ENCODE measurements at places on chromosomes 11 and 22. TPM values are rescaled to one million over a fixed set of nuclear protein-coding genes. Genes with fewer than 3 reads are reported as not detected.

Gene RTN4RL2
- 0.45 TPM for polyA plus RNA-seq

- DNase-seq, result no peak
These were observed 50.3 kb downstream of the SHANK2 start for GRCh38 chr11:71201936-71202597.

DNA sequence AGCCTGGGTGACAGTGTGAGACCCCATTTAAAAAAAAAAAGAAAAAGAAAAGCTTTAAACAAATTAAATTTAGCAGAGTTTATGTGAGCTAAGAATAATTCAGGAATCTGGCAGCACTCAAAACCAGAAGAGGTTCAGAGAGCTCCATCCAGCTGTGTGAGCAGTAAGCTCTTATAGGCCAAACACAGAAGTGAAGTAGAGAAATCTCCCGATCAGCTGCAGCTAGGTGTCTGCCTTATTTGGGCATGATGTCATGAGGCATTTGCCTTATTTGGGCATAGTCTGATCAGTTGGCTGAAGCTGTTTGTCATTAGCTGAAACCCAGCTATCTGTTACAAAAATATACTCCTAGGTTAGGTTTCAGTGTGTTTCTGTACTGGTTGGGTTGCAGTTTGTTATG, 8.2 kb downstream of the MS4A15 start:
- no peak for DNase-seq

Gene LSP1
- polyA plus RNA-seq, result not detected

GRCh38 chr11:35654711-35655110, 7.9 kb upstream of the TRIM44 start:
- no peak for DNase-seq

GRCh38 chr11:128171506-128171905, 415.9 kb downstream of the ETS1 start:
- no peak for DNase-seq

GRCh38 chr11:69352715-69353319, 58.9 kb downstream of the MYEOV start:
- peak; percentile 93 for DNase-seq

- DNase-seq, result peak; percentile 29
These were observed 117.3 kb upstream of the CTSC start for GRCh38 chr11:88454881-88455280.

Gene TMEM223
- 13.5 TPM for polyA plus RNA-seq

- no peak for DNase-seq
These were observed 68.9 kb downstream of the KIAA1671 start for GRCh38 chr22:25021409-25021808.

DNA sequence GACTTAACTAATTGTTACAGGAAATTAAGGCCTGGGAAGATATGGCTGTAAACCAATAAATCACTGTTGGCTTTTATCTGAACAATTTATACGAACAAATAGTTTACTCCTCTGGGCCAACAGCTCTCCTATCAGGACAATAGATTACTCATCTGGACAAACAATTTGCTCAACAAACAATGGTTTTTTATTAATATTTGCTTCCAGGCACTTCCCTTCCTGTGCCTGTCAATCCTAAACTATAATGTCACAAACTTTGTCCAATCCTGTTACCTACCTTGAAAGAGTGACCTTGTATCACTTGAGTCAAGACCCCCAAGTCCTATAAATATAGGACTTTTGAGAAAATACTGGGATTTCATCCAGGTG, 87.6 kb upstream of the OR9Q1 start:
- no peak for DNase-seq

- DNase-seq, result no peak
These were observed 109.5 kb upstream of the TOP3B start for GRCh38 chr22:22092101-22092500.

Gene MMP10
- 0.97 TPM for polyA plus RNA-seq

GRCh38 chr11:19570889-19571288, 141.7 kb upstream of the NAV2 start:
- no peak for DNase-seq

Gene THAP7
- 12.5 TPM for polyA plus RNA-seq

- DNase-seq, result no peak
These were observed 11.6 kb upstream of the TSKU start for GRCh38 chr11:76771446-76772099.

GRCh38 chr11:17428925-17429324, 40.5 kb upstream of the KCNJ11 start:
- DNase-seq, result no peak

Gene MS4A8
- polyA plus RNA-seq, result not detected

DNA sequence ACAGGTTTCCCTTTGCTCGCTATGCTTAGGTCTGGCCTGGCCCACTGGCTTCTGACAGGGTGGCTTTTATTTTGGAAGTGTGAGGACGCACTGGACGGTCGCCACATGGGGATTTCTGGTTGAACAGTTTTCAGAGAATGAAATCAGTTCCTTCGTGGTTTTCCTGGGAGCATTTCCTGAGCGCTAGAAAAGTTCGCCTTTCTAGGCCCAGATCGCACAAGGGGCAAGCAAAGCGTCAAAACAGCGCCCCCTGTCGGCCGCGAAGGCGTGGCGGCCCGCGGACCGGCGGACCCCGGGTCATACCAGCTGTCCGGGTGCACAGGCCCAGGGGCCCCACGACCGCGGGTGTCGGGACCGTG, 12.7 kb upstream of the CYP2R1 start:
- DNase-seq, result no peak

DNA sequence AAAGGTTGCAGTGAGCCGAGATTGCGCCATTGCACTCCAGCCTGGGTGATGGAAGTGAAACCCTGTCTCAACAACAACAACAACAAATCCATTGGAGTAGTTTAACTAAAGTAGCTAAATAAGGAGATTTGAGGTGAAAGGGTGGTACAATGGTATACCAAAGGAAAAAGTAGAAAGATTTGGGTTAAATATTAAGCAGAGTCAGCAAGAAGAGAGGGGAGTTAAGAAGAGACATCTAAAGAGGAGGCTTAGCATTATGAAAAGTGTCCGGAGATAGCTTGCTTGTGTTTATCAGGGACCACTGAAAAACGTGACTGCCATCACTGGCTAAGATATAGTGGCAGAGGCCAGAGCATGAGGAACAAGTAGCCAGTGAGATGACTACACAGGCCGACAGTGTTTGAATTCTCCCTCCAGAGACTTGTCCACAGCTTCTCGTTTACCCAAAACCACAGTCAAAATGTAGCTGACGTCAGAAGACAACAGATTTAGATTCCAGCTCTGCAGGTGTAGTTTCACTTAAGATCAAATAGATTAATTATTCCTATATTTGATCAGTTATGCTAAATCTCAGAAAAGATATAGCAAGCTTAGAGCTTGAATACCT, 32.6 kb upstream of the GRK2 start:
- DNase-seq, result no peak

GRCh38 chr11:118979434-118979833, 7.9 kb downstream of the FOXR1 start:
- DNase-seq, result no peak

Gene NLRP14
- 0.06 TPM for polyA plus RNA-seq

DNA sequence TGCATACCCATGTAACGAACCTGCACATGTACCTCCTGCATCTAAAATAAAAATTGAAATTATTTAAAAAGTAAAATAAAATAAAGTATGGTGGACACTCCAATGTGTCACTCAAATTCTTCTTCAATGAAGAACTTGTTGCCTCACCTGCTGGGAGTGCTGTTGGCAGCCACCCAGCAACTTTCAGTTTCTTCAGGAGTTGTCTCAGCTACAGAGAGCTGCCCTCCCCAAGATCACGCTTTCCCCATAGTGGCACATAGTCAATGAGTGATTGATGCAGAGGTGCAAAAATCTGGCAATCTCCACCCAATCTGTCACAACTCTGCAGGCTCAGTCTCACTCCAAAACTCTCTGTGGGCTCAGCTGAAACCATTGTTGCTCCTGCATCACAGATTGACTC, 92.3 kb upstream of the C11orf87 start:
- no peak for DNase-seq

Gene TSGA10IP
- polyA plus RNA-seq, result not detected

DNA sequence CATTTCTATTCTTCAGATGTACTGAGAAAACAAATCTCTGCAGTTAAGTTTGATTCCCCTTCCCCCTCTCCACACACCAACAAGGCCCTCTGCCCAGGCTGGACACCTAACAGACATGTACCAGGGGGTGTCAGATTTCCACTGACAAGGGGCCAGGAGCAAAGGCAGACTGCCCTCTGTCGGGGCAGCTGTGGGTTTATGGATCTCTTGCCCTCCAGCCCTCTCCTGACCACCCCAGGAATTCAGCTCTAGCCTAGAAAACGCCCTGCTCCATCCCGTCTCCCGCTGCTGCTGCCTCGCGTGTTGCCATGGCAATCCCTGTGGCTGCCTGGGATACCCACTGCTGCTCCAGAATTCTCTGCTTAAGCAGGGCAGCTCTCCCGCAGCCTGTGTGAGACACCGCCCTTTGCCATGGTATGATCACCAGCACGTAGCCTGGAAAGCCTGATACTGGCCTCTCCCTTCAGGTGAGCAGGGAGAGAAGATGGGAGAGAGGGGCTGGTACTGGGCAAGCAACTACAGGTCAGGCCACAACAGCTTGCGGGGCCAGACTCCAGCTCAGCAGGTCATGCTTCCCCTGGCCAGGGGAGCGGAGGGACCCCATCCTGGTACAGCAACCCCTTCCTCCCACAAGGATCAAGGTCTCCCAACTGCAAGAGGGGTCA, 41.6 kb downstream of the BUD13 start:
- no peak for DNase-seq

DNA sequence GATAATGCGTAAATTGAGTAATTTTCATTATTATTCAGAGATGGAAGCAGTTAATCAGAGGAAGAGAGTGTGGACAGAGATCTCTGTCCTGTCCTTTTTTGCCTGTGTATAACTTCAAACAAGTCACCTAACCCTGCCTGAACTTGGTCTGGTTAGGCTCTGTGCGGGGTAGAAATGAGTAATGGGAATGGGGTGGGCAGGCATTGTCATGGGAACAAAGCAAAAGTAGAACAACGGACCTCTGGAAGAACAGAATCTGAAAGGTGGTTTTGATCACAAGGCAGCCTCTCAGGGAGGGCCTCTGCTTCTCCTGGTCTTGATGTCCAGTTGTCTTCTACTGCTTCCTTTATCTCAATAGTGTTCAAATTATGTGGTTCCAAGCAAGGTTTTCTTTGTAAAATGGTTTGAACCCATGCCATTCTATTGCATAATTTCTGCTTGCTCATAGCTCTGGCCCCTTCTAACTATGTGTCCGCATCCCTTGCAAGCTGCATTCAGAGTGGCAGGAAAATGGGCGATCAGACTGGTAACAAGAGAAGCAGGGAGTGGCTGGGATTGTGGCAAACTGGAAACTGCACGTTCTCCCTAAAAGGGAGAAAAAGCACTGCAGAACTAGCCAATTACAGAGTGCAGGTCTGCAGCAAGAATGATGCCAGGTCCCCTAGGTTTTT, 76.1 kb downstream of the PRR5L start:
- peak; percentile 39 for DNase-seq

Gene ZNF214
- polyA plus RNA-seq, result 1.9 TPM

- DNase-seq, result no peak
These were observed 29.9 kb downstream of the CCDC15 start for GRCh38 chr11:124983674-124984511.

GRCh38 chr11:71558996-71559395, 6.4 kb upstream of the KRTAP5-10 start:
- DNase-seq, result no peak

DNA sequence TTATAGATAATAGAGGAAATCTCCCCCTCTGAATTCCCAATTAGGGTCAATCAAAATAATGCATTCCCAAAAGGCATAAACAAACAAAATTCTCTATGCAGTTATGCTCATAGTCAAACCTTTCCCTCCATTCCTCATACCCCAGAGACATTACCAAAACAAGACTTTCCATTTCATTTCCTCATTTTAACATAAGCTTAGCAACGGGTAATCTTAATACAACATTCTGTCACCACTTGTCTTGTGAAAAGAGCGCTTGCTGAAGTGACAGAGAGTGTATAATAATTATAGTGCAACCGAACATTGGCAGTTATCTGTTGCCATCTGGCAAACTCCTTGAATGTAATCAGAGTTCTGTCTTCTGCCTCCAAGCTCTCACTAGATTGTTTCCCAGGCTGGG, 1.2 kb upstream of the SLN start:
- DNase-seq, result no peak

DNA sequence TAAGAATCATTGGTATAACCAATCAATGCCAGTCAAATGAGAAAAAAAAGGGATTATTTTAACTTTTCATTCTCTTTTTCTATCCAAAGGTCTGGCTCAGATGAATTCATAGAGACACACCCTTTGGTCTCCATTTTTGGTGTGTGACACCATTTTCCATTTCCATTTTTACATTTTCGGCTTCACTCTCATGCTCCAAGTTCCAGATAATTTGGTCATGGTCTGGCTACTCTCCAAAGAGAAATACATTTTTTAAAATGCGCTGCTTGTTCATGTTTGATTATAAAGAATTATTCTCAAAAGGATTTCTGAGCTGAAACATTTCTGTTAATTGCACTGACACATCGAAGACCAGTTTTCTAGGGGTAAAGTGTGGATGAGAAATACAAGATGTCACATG, 51.6 kb upstream of the FIBIN start:
- no peak for DNase-seq

DNA sequence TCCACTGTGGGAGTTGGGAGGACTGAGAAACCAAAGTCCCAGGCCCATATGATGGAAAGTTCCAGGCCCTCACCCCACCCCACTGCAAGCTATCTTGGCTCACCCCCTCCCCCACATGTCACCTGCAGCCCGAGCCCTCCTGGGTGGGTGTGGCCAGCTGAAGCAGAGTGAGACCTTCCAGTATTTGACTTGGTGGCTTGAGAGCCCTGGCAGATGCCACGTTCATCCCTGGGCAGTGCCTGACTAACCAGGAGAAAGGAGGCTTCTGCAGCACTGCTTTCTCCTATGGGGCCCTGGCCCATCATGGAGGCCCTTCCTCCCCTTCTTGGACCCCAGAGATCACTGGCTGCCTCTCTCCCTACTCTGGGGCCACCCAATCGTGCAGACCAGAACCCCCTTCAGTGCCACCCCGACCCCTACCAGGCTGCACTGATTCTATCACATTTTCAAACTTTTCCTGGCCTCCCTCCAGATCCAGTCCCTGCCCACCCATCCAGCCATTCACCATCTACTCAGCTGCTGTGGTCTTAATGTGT, 38.1 kb upstream of the WNT11 start:
- no peak for DNase-seq

DNA sequence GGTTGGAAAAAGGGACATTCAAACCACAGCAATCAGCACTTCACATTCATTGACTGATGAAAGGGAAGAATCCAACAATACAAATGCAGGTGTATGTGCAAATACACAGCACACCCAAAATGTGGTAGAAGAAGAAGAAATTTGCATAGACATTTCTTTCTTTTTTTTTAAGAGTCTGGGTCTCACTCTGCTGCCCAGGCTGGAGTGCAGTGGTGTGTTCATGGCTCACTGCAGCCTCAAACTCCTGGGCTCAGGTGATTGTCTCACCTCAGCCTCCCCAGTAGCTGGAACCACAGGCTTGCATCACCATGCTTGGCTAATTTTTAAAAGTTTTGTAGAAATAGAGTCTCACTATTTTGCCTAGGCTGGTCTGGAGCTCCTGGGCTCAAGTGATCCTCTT, 21.9 kb downstream of the CARS1 start:
- DNase-seq, result no peak

Gene FAM181B
- not detected for polyA plus RNA-seq

- DNase-seq, result no peak
These were observed 3.0 kb downstream of the CENATAC start for GRCh38 chr11:119000906-119001305.

- DNase-seq, result no peak
These were observed 450.0 kb upstream of the CCDC179 start for GRCh38 chr11:23310276-23310675.

Gene ASRGL1
- 0.48 TPM for polyA plus RNA-seq
